Renal cortex interstitium (tissue), 15 donors: ENCODE measurements at places on chromosomes 16 and 17.

DNA sequence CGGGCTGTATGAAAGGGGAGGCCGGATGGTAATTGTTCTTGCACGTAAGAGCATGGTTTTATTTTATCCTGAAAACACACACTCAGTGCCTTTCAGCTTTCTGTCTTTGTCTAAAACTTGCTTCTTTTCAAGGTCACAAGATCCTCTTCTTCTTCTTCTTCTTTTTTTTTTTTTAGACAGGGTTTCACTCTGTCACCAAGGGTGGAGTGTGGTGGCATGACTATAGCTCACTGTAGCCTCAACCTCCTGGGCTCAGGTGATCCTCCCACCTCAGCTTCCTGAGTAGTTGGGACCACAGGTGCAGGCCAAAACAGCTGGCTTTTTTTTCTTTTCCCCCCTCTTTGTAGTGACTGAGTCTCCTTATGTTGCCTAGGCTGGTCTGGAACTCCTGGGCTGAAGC, 15.9 kb upstream of the ZNF629 start:
- DNase-seq, result no peak

DNA sequence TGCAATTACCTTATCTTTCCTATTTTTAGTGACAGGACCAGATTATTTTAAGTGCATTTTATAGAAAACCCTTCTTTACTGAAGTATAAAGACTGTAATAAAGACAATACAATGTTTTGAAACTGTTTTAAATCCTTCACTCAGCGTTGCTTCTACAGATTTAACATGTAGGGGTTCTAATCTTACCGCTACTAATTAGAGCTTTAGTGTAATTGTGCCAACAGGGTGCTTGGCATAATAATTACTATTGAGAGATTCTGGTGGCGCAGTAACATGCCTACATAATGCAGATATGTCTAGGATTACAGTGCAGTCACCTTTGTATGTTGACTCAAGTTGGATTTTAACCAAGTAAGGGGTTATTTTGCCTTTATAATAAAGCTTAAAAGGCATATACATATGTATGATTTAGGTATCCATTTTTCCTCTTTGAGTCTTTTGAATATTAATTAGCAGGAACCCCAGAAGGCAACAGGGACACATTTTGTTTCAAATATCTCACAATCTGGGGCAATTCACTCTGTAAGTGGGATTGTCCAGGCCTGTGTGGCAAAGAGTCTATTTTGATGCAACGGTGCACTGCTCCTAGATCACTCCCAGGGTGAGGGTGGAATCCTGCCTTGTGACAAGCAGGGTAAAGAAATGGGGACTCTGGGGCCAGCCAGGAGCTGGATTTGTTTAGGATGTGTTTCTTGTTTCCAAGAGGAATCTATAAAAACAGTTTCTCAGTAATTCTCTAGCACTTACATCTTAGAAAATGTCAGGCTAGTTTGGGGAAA, 604.7 kb upstream of the SALL1 start:
- no peak for DNase-seq

DNA sequence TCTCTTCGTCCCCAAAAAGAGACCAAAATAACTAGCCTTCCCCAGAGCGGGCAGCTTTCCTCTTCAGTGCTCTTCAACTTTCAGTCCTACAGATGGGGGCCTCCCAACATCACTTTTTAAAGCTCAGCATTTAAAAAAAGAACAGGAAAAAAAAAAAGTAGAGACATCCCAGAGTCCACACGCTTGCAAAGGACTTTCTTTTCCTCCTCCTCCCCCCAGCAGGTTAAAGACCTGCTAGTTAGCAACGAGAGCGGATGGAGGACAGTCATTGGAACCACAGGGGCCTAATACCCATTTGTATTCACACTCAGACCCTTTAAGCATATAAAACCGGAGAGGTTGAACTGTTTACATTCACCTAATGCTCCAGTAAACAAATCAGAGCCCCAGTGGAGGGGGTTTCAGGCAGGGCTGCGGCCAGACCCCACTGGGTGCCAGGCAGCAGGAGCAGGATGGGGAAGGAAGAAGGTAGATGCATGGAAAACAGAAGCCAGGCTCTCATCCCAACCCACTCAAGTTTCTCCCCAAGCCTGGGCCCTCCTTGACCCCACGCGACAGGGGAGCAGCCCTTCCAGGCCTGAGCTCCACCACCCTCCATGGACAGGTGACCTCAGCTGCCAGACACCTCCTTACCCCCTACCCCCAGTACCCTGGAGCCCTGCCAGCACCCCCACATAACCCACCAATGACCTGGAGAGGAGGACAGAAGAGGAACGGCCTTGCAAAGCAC, 15.2 kb downstream of the ZFHX3 start:
- no peak for DNase-seq

- no peak for DNase-seq
Measured at GRCh38 chr17:67203818-67204217, 41.2 kb downstream of the HELZ start.

GRCh38 chr16:4890686-4891085, 43.4 kb downstream of the UBN1 start:
- DNase-seq, result no peak

- peak; percentile 28 for DNase-seq
Measured at GRCh38 chr16:27748868-27749546, 199.1 kb downstream of the KATNIP start.

- DNase-seq, result no peak
Measured at GRCh38 chr17:79100405-79100804, 25.8 kb downstream of the ENGASE start.

DNA sequence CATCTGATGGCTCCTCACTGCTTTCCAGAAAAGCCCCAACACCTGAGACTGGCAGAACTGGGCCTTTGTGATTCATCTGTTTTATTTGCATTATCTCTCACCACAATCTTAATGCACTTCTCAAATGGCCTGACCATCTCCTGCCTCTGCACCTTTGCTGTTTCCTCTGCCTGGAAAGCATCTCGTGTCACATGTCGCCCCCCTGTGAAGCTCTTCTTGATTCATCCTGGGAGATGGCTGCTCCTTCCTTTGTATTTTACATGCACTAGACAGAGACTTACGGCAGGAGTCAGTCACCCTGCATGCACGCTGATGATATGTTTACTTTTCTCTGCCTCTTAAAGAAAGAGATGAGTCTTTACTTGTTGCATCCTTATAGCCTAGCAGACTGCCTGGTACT, 30.0 kb downstream of the HNF1B start:
- no peak for DNase-seq

DNA sequence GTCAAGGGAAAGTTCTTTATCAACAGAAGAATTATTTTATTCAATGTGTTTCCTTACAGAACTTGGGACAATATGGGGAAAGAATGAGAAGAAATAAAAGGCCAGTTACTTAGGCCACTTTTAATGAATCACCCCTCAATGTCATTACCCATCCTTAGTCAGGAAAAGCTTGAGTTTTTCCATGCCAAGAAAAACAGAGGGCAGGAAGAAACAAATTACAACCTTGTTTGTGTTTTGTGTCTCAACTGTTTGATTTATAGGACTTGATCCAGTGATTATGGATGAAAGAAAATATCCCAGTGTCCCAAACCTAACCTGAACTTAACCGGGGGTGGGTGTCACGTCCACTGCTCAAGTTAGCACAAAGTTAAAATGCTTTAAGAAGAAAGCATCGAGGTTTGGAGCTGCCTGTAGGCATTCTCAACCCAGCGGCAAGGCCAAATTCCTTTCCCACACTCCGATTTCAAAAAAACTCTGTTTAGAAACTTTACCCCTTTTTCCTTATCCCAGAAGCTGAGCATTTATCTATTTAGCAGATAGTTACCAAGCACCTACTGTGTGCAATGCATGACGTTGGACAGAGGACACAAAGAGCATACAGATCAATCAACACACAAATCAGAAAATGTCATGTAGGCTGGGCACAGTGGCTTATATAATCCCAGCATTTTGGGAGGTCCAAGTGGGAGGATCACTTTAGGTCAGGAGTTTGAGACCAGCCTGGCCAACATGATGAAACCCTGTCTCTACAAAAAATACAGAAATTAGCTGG, 14.0 kb upstream of the CYB5B start:
- DNase-seq, result peak; percentile 82

GRCh38 chr16:83945587-83945986, 7.5 kb upstream of the OSGIN1 start:
- no peak for DNase-seq

GRCh38 chr16:70480127-70481105, 26.0 kb downstream of the FCSK start:
- DNase-seq, result no peak

DNA sequence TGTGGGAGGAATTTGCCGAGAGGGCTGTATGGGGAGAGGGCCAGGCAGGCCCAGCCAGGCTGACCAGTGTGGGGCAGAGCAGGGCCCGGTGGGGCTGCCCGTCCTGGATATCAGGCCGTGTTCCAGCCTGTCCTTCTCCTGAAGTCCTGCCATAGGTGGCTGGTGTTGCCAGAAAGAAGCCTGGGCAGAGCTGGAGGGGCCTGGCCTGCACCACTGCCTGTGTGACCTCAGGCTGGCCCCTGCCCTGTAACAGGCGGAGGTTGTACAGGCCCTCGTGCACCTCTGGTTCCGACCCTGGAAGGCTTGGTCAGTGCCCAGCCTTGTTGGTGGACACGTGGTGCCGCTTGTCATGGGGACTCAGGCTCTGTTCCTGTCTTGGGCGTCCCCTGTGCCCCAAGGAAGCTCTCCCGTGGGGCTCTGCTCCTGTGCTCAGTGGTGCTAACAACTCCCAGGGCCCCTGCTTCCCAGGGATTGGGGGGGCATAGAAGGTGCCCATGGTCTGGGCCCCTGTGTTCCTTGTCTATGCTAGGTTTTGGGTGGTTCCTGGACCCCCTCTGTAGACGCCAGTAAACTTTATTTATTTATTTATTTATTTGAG, 33.3 kb downstream of the ADCY7 start:
- no peak for DNase-seq

GRCh38 chr17:60610473-60610872, 10.5 kb downstream of the PPM1D start:
- peak; percentile 4 for DNase-seq

DNA sequence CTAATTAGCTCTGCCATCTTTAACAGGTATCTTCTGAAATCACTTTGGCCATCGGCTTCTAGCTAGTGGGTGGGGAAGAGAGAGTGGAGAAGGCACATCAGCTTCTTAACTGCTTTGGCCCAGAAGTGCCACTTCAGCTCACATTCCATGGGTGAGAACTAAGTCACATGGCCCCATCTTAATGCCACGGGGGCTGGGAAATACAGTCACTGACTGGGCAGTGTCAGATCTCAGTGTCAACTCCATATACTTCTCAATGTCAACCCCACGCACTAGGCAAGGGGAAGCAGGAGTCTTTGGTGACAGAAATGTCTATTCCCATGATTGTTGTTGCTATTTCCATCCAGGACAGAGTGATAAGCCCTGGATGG, 29.4 kb downstream of the CCR7 start:
- DNase-seq, result no peak

DNA sequence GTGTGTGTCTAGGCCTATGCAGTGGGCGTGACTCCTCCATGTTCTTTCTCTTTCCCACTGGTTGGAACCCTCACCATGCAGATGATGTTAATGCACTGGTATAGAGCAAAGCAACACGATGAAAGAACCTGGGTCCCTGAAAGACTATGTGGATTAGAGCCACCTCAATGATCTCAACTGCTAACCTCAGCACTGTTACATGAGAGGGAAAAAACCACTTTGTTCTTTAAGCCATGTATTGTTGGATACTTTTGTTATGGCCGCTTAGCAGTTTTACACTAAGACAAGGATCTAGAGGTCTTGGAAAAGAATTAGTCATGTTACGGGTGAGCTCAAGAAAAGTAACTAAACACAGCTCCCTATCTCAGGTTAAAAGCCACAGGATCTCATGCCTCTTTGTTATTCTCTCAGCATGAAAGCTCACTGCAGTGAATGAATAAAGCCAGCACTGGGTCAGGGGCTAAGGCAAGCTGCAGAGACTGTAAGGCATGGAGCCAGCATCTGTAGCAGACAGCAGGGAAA, 56.6 kb upstream of the RBBP6 start:
- DNase-seq, result no peak

DNA sequence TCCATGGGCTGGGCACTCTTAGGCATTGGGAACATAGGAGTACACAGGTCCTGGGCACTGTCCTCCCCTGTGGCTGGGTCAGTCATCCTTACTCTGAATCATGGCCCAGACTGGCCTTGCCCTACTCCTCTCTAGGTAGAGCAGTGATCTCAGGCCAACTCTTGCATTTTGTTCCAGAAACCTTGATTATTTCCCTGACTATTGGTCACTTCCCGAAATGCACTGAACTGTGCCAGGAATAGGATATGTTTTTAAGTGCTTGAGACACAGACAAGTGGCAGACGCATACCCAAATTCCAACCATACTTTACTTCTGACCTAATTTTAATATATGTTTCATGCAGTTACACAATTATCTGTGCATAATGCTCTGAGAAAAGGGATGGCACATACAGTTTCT, 10.3 kb downstream of the KRABD2 start:
- DNase-seq, result no peak

GRCh38 chr17:39270923-39271322, 45.2 kb upstream of the STAC2 start:
- peak; percentile 3 for DNase-seq

GRCh38 chr16:78605548-78606101, 506.2 kb downstream of the WWOX start:
- no peak for DNase-seq

DNA sequence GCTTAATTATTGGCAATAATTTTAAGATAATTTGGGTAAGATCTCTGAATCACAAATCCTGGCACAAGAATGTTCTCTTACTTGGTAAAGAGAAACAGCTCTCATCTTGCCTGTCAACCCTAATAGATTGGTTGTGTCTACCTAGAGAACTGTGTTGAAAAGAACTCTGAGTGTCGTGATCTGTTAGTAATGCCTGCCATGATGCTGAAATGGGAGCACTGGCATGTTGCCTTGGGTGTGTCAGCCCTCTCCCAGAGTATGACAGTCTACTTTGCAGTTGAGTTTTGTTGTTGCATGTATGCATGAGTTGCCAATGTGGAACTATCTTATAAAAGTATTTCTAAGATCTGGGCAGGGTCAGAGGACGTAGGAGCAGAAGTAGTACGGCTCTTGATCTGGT, 221.4 kb downstream of the MAF start:
- no peak for DNase-seq

GRCh38 chr16:84303023-84303422, 8.3 kb downstream of the WFDC1 start:
- no peak for DNase-seq

- DNase-seq, result no peak
Measured at GRCh38 chr17:3771140-3771539, 29.8 kb downstream of the ITGAE start.
